Cortex of kidney (tissue), 1 donor: ENCODE measurements at places on chromosomes 5 and 9.

DNA sequence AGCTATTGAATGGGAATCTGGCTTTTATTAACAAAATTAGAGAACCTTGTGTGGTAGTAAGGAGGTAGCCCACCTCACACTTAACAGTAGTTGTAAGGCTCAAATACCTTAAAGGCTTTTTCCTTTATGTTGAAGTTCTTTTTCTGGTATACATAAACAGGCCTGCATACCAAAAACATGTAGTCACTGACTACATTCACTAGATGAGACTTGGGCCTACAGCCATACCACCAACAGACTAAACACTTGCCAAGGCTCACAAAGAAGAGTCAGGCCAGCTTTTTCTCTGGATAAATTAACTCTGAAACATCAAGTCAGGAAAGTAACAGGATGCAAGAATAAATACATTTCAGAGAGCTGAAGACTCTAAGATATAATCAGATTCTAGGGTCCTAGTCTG lies 78.6 kb upstream of the MPDZ start:
- DNase-seq: no peak

- no peak for DNase-seq
Observed at GRCh38 chr9:85303757-85304134, 438.0 kb downstream of the AGTPBP1 start.

DNA sequence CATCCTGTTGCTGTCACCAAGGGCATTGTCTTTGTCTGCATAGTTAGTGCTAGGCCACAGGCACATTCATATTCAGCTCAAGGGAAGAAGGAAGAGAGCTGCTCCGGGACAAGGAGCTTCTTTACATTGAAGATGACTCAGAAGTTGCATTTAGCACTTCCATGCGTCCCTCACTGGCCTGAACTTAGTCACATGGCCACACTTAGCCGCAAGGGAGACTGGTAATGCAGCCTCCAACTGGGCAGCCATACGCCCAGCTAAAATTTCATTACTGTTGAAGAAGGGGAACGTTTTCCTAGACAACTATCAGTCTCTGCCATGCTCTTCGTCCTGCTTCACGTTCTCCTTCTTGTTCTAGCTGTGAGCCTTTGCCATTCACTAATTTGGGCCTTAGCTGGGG lies 20.0 kb downstream of the ACTL7B start:
- no peak for DNase-seq

- DNase-seq: no peak
Observed at GRCh38 chr9:522658-523057, 308.0 kb downstream of the DOCK8 start.

- DNase-seq: no peak
Observed at GRCh38 chr5:66151030-66151429, 6.9 kb downstream of the SREK1 start.

GRCh38 chr5:6543830-6544560 lies 88.8 kb downstream of the NSUN2 start:
- no peak for DNase-seq

DNA sequence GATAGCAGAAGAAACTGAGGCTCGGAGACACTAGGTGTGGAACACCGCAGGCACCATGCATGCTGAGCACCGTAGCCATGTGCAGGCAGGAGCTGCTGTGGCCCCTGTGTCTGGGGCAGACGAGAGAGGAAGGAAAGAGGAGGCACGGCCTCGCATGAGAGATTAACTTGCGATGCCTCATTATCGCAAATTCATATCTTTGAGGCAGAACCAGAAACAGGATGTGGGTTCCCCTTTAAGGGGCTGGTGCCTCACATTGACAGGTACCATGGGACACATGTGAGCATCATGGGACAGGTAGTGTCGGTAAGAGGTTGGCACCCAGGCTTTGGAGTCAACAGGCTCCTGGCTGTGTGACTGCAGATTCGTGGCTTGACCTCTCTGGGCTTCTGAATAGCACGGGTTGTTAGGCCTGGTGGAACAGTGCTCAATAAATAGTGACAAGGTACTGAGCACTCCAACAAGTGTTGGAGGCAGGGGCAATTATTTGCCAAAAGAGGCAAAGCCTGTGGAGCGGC lies 40.8 kb downstream of the NAIF1 start:
- no peak for DNase-seq
